Activated naive CD8-positive, alpha-beta T cell treated with anti-CD3 and anti-CD28 coated beads for 36 hours (primary cell): ENCODE measurements at places on chromosomes 4 and X. TPM values are rescaled to one million over a fixed set of nuclear protein-coding genes. Genes with fewer than 3 reads are reported as not detected.
A peak's percentile ranks its signal among the peaks of the same experiment; 100 is the strongest.

The DLG3 gene
- total RNA-seq: 25.8 TPM

The WDR1 gene
- 385 TPM for total RNA-seq

- H3K27me3 ChIP-seq: peaks cover 8% of the 10 kb centered on the region
- peaks cover 4% of the 10 kb centered on the region for H3K36me3 ChIP-seq
- H3K4me3 ChIP-seq: no peak overlapping the region
- no peaks in the 10 kb centered on the region for H3K4me1 ChIP-seq
Measured at GRCh38 chrX:120813982-120814381, 61.7 kb downstream of the CT47B1 start.

DNA sequence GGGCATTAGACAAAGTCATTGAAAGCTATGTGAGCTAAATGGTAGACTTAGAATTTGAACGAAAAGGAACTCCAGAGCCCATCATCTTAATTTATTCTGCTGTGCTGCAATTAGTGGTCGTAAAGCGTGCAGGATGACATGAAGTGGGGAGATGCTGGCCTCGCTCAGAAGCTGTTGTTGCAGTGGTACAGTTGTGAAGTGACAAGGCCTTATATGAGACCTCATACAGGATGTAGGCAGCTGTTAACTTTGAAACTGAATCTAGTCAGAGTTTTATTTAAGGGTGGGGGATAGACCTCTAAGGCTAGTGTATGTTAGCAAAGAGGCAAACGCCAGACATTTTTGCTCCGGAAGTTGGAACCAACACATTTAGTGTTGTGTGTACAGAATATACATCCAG, 13.4 kb downstream of the KLF3 start:
- no peak for DNase-seq
- no peaks in the 10 kb centered on the region for H3K27me3 ChIP-seq
- peak overlapping the region; percentile 15 for H3K4me3 ChIP-seq
- peaks cover 76% of the 10 kb centered on the region for H3K4me1 ChIP-seq
- H3K27ac ChIP-seq: peak overlapping the region; percentile 79
- H3K36me3 ChIP-seq: peaks cover 24% of the 10 kb centered on the region

The IL1RAPL2 gene
- not detected for total RNA-seq

The FGF5 gene
- total RNA-seq: not detected

The SMIM20 gene
- total RNA-seq: 23.5 TPM

GRCh38 chr4:88730811-88731210, 33.2 kb upstream of the NAP1L5 start:
- no peaks in the 10 kb centered on the region for H3K36me3 ChIP-seq
- H3K27me3 ChIP-seq: no peaks in the 10 kb centered on the region
- no peak overlapping the region for H3K4me3 ChIP-seq
- no peaks in the 10 kb centered on the region for H3K4me1 ChIP-seq
- H3K27ac ChIP-seq: no peak overlapping the region

- no peak overlapping the region for H3K4me3 ChIP-seq
- no peaks in the 10 kb centered on the region for H3K27me3 ChIP-seq
Measured at GRCh38 chrX:111881715-111882114, 5.7 kb downstream of the TRPC5OS start.
